ENCODE measurements at places on chromosomes 16 and 17.
A peak's percentile ranks its signal among the peaks of the same experiment; 100 is the strongest.

DNA sequence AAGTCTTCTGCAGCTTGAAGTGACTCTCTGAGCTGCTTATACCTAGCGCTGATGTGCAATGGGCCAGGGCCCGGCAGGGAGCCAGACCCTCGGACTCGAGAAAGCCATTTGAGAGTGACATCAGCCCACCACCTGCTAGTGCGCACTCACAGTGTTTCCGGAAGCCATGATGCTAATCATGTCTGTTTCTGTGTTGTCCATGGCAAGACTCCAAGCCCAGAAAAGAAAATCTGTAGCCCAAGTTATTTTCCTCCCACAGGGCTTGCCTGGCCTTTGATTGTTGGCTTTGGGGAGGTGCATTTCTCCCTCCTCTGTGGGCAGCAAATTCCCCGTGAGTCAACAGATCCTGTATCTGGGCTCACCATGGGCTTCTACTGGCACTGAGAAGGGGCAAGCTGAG, 1.8 kb upstream of the CDRT4 start:
- no peak for DNase-seq

- DNase-seq: peak; percentile 92
Measured at GRCh38 chr16:30775392-30776188, 11.4 kb downstream of the ZNF629 start.

DNA sequence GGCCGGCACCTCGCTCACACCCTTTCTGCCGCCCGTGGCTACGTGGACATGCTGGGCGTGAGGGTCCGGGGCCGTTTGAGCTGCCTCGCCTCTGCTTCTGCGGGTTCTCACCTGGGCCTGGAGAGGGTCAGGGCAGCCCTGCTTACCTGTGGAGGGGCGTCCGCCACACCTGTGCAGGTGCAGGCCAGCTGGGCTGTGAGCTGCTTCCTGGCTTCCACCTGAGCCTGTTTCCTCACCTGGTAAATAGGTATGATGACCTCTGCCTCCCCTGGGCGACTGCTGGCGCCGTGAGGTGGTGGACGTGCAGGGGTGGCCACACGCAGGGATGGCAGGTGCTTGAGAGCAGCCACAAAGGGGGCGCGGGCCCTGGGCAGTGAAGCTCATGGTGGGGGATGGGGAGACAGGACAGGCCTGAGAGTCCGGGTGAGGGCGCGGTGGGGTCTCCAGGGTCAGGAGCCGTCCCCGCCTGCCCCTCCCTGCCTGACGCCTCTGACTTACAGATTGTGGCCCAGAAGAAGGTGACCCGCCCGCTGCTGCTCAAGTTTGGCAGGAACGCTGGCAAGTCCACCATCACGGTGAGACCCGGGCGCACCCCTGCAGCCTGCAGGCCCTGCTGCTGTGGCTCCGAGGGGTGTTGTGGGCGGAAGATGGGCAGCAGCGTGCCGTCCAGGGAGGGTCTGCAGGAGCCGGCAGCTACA, 7.8 kb downstream of the CPNE7 start:
- no peak for DNase-seq

GRCh38 chr16:58499615-58500351, at the start of gene NDRG4:
Gene NDRG4 (plus strand): TSS chr16:58500143. CDS start chr16:58500249, 106 bp downstream.
- DNase-seq: peak; percentile 70

DNA sequence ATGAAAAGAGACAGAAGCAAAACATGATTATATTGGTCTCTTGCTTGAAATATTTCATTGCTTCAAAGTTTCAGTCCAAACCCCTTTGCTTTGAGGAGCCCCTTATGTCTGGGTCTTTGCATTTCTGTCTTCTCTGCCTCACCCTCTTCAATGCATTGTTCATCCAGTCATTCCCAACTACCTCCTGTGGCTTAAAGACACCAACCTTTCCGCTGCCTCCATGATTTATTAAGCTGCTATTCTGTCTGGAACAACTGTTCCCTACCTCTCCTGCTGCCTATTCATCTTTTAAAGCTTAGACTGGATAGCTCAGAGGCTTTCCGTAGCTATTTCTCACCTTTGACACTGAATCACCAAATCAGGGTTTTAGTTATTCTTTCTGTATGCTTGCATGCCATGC, 2.3 kb downstream of the KRTAP3-2 start:
- no peak for DNase-seq

GRCh38 chr16:56667581-56668571, at the start of gene MT1G:
Gene MT1G (minus strand): TSS chr16:56668065. CDS start chr16:56667993, 72 bp downstream.
- peak; percentile 77 for DNase-seq

DNA sequence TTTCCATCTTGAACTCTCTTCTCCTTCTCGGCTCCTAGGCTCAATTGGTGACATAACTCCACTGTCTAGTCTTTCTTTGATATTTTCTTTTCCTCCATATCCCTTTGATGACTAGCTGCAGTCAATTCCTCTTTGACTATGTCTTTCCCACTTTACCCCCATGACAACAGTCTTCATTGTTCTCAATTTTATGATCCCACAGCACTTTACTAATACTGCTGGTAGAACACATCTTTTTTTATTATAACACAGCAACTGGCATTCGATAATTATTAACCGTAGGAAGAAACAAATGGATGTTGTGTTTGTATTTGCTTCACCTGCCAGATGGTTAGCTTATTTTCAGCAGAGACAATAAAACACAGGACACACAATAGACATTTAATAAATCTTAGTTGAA, 1.3 kb downstream of the KRTAP3-3 start:
- DNase-seq: no peak

- DNase-seq: no peak
Measured at GRCh38 chr16:70476272-70477020, 22.1 kb downstream of the FCSK start.

- DNase-seq: no peak
Measured at GRCh38 chr16:9489835-9490467, 398.5 kb downstream of the HAPSTR1 start.

- DNase-seq: no peak
Measured at GRCh38 chr16:74465281-74465680, 44.0 kb upstream of the CLEC18B start.

- no peak for DNase-seq
Measured at GRCh38 chr17:35912942-35913341, 17.6 kb downstream of the RDM1 start.

DNA sequence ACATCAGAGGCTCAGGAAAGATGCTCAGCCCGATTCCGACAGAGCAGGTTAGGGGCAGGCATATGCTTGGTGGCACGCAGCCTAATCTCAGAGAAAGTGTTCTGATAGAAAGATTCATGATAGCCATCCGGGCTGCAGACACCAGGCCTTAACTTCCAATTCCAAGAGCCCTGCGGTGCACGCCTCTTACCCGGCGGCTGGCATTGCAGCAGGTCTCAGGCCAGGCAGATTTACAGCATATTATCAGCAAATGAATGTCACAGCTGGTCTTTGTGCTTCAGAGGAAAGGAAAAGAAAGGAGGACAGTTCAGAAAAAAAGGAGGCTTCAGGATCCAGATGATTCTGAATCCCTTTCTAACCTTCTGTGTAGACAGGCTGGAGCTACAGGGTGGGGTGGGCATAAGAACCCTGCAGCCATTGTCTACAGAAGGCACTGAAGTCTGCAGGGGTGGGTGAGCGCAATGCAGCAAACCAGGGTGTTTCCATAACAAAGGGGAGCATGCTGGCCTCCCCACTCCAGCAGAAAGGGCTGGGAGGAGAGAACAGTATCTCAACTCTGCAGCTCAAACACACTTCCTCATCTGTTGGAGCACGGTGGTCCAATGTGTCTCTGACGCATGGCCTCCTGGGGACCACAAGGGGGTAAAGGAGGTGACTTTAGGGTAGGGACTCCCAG, 277.4 kb upstream of the XYLT1 start:
- no peak for DNase-seq

DNA sequence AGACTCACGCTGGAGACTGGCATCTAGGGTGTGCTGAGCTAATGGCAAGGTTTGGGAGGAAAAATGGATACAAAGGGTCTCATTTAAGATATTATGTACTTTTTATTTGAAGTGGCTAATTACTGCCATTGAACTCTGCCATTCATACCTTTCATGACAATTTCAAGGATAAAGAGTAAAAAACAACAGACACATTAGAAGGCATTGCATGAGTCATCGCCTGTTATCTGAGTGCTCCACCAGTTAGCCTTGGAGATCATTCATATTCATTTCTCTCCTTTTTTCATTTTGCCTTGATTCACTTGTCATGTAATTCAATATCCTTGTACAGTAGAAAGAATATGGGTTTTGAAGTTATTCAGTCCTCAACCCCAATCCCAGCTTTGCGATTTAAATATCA, 109.5 kb downstream of the CDH8 start:
- DNase-seq: no peak

DNA sequence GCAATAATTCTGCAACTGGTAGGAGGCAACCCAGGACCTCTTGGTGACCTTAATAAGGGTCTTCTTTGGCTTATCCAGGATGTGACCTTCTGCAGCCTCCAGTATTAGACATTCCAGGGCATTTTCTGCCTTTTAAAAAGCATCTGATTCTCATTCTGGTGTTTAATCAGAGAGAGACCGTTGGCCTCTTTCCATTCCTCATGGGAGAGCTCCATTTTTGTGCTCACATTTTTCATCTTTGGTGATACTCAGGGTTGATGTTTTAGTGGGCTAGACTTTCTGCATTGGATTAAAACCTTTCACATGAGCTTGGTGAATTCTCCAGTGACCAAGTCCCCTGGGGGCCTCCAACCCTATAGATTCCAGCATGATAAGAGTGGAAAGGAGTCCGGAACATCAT, 150.2 kb upstream of the CACNG5 start:
- DNase-seq: no peak

GRCh38 chr16:58451945-58452401, 48.0 kb upstream of the NDRG4 start:
- no peak for DNase-seq

- no peak for DNase-seq
Measured at GRCh38 chr17:50062293-50063243, 6.7 kb downstream of the ITGA3 start.

DNA sequence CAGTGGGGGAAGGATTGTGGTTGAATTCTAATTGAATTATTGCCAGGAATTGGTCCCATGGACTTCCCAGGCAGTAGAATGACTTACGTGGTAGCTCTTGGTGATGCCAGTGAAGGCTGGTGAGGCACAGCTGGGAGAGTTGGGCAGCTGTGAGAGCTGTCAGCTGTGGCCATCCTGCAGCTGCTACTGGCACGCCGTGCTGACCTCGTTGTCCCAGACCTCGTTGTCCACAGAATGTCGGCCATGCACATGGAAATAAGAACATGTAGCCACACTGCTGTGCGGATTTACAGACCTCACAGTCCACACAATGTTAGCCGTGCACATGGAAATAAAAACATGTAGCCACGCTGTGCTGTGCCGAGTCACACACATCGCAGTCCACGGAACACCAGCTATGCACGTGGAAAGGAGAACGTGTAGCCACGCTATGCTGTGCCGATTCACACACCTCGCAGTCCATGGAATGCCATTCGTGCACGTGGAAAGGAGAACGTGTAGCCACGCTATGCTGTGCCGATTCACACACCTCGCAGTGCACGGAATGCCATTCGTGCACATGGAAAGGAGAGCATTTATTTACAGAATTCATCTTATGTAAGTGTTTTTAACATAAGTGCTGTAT, 59.2 kb downstream of the BANP start:
- DNase-seq: no peak

GRCh38 chr17:46887717-46888116, 35.2 kb upstream of the GOSR2 start:
- DNase-seq: peak; percentile 44

DNA sequence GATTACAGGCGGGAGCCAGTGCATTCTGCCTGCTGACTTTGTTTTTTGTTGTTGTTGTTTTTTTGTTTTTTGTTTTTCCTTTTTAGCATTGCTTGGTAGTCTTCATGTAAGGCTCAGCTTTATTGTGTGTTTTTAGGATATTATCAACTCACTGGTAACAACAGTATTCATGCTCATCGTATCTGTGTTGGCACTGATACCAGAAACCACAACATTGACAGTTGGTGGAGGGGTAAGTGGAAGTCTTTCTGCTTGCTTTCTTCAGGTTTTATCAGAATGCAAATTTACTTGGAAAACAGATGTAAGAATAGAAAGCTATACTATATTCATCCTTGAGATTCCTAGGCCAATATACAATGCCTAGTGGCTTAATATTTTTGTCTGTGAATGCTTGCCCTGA, 3.3 kb upstream of the CMTM1 start:
- peak; percentile 89 for DNase-seq

- DNase-seq: no peak
Measured at GRCh38 chr16:56426585-56426984, 1.2 kb upstream of the AMFR start.

DNA sequence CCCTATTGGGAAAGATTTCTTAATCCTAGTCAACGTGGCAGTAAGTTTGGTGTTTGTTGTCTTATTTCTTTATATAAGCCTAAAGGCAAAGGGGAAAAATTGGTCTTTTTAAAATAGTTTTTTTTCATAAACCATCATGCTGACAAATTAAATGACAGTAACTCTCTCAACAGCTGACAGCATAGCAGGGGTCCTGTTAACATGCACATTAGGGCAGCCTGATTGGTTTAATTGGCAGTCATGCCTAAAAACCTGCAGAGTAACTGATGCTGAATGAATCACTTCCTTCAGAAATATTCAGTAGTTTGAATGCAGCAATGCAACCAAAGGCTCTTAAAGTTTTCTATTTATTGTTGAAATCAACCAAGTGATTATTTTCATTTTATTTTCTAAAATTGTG, 85.4 kb downstream of the ITFG1 start:
- DNase-seq: no peak

DNA sequence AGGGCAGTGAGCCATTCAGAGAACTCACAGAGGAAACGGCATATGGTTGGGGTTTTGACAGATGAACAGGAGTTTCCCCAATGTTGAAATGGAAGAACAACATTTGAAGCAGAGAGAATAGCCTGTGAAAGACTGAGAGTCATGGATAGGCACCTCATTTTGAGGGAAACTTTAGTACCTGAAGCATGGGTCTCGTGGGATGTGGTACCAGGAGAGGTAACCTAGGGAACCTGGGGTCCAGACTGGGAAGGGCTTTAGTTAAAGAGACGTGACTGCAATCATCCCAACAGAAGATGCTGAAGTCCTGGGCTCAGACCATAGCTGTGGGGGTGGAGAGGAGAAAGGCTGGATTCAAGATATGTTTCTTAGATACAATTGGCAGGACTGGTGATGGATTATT, 137.8 kb upstream of the CCL2 start:
- no peak for DNase-seq

DNA sequence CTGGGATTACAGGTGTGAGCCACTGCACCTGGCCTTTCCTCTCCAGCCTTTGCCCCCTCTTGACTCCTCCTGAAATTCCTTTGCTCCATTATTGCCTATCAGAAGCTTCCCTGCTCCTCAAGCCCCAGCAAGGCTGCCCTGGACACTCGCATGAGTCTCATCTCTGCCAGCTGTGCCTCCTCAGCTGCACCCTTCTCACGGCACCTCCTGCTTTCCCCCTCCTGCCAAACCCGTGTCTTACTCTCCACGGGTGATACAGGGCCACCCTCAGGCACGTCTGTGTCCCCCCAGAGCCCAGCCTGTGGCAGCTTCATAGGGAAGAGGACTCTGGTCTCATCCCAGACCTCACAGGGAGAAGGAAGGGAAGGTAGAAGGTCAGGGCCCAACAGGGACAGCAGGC, 15.4 kb downstream of the G6PC3 start:
- no peak for DNase-seq

Data from hematopoietic multipotent progenitor cell treated with erythropoietin and hydrocortisone succinate and interleukin-3 and kit ligand, for 6 days (in vitro differentiated cells).